GM12864 (cell line): ENCODE measurements at places on chromosomes 6 and 20.

DNA sequence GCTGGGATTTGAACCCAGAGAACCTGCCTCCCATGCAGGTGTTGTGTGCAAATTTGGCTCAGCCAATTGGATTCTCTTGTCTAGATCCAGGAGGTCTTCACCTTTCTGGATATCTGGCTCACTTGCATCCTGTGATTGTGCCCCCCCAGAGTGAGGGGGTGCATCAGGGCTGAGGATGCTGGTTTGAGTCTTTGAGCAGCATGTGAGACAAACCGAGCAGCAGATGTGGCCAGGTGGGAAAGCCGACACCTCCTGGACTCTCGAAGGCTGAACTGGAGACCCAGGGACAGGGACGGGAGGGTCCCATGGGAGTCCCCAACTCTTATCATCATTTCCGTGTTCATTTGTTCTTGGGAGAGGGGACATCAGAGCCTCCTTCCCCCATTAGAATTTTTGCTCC is 30.6 kb upstream of the SULF2 start:
- DNase-seq = no peak

DNA sequence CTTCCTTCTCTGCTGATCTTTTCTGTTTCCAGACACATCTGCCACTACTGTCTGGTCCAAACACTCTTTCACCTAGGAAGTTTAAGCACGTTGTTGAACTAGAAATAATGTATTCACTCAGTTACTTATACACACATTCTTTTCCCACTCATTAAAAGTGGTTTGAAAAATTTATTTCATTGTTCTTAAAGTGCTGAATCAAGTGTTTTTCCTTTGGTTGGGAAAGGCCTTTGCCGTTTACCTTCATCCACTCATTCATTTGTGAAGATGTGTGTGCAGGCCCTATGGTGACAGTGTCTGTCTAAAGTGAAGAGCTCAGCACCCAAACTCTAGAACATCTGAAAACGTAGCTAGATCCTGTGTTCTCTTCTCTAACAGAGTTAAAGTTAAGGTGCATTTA is 64.2 kb upstream of the AGPAT4 start:
- DNase-seq = no peak

DNA sequence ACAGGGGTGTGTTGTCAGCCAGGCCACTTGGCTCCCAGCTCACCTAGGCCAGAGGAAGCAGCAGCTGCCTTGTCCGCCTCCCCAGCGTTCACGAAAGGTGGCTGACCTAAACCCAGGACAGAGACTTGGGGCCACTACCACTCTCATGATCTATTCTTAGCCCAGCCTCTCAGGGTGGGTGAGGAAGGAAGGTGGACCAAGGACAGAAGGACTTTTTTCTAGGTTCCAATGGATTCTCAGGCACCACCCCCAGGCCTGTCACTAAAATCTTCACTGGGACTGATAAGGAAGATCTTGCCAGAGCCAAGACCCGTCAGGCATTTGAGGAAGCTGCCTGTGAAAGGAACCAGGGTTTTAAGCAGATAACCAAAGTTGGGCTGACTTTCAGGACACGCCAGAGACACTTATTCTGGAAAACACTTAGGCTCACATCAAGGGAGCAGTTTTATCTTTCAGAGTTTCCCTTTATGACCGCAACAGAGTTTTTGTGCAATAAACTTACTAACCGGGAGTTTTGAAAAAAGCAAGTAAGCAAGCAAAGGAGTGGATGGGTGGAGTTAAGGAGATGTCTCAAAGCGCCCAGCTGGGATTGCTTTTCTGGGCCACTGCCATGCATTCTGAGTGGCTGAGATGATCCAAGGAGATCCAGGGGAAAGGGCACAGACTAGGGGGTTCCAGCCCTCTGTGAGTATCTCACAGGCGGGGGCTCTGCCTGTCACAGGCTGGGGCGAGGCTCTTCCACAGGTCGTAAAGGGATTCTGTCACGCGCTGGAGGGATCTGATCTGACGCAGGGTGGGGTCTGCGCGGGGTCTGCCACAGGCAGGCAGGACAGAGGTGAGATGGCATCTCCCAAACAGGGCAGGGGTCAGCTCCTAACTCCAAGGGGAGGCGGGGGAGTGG is 989 bp downstream of the FITM2 start:
- no peak for DNase-seq

- DNase-seq = no peak
Measured at GRCh38 chr6:11279284-11279689, 46.8 kb upstream of the NEDD9 start.

GRCh38 chr20:63896264-63897105 is 1.6 kb downstream of the DNAJC5 start:
- DNase-seq = peak; percentile 56

GRCh38 chr6:162187168-162187935 is 540.2 kb downstream of the PRKN start:
- no peak for DNase-seq

- no peak for DNase-seq
Measured at GRCh38 chr6:165469483-165469882, 160.1 kb upstream of the C6orf118 start.

DNA sequence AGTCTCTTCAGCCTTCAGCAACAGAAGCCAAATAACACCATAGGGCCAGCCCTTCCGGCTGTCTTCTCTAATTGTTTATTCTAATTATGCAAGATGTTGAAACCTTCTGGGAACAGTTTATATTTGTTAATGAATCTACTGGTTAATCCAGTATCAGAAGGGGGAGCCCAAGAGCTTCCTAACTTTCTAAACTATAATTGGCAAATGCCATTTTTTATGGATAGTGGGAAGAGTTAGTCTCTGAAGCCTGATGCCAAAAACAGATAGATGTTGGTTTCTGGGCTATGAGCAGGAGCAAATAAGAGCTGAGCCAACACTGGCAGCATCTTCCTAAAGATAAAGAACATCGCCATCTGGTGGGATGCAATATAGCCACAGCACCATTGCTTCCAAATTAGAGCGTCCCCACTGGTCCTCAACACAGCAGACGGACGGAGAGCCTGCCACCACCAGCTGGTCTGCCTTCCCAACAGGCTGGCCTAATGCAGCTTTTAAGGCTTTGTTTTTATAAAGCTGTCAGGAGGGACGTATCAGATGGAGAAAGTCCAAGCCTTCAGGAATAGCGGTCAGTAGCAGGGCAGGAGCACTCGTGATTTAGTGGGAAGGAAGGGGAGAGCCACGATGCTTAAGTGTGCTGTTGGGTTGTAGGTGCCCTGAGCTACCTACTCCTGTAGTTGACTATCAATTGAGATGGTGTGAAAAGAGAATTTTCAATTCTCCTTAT is 118.8 kb downstream of the RALGAPA2 start:
- no peak for DNase-seq

DNA sequence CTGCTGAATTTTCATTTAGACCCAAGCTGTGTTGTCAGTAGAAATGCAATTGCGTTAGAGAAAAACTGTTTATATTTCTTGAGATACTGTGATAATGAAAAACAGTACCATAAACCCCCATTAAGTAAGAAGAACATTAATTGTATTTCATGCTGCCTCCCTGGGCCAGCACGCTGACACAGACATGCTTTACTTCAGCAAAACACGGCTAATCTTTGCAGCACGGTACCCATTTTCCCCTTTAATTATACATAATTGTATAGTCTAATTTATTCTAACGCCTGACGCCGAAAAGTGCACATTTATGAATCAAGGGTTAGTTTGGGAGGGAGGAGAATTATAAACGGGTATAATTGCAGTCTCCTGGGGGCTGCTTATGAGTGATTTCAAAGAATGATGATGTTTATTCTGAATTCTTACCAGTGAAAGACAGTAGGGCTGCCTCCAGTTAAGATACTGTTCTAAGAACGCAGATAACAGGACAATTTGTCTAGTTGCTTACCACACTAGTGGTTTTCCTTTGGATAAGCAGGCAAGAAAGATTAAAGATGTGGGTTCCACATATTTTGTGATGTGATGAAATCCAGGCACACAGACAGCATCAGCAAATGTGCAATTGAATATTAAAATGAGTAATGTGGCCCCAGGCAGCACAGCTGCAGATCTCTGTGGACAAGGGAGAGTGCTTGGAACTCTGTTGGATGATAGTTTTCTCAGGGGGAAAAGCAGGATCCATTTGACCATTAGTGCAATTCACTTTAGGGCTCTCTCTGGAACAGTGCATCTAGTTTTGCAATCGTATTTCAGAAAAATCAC is 4.7 kb upstream of the SULF2 start:
- DNase-seq = no peak

- no peak for DNase-seq
Measured at GRCh38 chr20:39124064-39124463, 161.9 kb downstream of the DHX35 start.

DNA sequence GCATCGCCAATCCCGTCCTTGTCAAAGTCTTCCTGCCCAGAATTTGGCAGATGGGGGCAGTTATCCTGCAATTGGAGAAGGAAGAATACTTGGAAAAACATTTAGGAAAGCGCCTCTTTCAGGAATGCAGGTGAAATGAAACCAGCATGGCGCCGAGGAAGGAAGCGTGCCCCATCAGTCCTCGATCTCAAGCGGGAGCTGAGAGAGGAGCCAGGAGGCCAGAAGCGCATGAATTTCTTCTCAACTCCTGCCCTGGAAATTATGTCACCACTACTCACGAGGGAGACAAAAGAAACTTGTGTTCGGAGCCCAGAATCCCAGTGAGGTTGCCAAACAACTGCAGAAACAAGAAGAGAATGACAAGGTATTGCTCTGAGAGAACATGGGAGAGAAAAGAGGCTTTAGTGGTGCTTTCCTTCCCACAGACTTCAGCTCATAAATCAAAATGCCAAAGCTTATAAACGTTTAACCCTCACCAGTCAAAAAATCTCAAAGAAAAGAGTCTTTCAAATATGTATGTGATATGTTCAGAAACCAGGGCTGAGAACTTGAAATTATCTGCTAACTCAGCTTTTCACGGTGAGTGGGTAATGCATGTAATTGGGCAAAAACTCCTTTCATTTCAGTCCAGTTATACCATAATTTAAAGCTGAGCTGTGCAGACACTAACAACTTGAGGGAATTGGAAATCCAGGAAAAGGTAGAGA is 23.9 kb downstream of the THBS2 start:
- DNase-seq = no peak

GRCh38 chr20:8764344-8764962 is 304.4 kb upstream of the PLCB4 start:
- DNase-seq = no peak

DNA sequence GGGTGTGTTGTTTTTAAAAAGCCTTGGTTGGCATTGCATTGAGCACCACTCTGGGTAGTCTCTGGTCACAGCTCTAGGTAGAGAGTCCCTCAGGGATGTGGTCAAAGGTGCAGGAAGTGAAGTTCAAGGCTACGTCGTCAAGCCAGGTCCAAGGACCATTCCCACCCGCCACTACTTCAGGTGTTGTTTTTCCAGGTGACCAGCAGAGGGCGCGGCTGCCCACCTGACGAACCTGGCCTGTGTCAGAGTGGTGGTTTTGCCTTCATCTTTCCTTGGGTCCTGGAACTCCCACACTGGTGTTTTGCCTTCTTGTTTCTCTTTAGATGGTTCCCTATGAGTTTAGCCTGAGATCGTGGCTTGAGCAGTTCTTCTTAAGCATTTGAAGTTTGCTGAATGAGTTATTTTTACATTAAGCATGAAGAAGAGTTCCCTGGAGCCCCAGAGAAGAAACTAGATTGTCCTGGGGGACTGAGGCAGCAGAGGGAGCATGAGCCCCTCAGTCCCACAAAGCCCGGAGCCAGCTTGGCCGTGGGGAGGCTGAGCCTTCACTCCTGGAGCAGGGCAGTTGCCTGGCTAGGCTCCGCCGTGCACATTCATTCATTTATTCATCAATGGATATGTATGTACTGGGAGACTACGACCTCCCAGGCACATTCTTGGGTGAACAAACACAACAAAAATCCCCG is 5.6 kb upstream of the PHACTR3 start:
- no peak for DNase-seq

GRCh38 chr6:109202409-109203264 is 107.3 kb downstream of the CEP57L1 start:
- no peak for DNase-seq

DNA sequence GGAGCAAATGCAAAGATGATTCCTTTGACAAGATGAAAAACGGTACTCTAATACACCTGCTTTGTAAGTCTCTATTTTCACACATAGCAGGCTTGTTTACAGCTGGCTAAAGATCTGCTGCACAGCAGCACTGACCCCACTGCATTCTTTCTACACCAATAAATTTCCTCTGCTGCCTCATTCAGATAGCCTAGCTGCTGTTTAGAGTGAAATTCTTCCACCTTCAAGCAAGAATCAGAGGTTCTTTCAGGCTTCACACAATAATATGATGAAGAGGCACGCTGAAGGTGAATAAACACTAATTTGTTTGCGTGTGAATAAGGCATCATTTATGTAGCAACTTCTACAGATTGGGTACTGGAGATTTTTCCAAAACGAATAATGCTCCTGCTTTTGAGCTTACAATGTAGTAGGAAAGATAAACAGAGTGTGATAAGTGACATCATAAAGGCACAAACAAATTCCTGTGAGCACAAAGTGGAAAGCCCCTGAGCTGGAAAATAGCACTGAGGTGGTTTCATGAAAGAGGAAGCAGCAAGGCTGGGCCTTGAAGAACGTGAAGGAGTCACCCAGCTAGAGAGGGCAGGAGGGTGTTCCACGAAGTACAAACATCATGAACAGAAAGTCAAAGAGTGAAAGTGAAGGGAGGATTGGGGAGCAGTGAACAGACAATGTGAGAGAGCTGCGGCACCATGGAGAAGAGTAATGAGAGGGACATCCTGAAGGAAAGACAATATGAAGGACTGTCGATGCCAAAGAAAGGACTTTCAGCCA is 543.4 kb downstream of the CD83 start:
- no peak for DNase-seq

GRCh38 chr20:49937027-49937929 is 1.1 kb downstream of the RNF114 start:
- no peak for DNase-seq

DNA sequence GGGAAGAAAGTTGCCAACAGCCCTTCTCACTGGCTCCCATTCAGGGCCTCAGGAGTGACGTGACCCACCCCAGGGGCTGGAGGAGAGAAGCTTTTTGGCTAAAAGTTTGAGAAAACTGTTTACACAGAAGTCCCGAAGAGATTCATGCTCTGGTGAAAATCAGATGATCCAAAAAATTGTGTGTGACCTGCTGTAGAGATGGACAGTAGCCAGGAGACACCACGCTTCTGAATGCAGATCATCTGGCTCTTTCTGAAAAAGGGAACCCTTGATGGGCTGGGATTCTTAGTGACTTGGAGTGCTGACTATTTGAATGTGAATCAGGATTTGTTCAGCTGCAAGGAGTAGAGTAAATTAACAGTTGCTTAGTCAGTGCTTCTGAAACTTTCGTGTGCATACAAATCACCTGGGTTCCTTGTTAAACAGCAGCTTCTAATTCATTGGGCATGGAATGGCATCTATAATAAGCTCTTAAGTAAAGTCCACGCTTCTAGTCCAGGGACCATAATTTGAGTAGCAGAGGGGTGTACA is 265.1 kb downstream of the PREX1 start:
- no peak for DNase-seq

DNA sequence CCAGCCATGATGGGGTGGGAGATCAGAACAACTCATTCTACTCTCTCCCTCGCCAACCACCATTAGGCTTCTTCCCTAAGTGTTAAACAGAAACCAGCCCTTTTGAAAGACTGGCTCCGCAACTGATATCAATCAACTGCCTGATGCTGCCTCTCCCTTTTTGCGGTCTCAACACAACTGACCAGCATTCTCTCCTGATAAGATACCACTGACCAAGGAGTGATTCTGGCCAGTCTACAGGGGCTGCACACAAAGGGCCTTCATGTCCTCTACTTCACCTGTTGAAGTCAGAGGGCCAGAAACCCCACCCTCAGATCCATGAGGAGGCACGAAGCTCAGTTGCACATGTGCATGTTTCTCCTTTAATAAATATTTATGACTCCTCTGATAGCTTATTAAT is 145.1 kb downstream of the CD24 start:
- DNase-seq = no peak

GRCh38 chr6:484746-485145 is 93.2 kb downstream of the IRF4 start:
- no peak for DNase-seq
